ENCODE measurements at places on chromosomes 3 and 15.
A peak's percentile ranks its signal among the peaks of the same experiment; 100 is the strongest.

DNA sequence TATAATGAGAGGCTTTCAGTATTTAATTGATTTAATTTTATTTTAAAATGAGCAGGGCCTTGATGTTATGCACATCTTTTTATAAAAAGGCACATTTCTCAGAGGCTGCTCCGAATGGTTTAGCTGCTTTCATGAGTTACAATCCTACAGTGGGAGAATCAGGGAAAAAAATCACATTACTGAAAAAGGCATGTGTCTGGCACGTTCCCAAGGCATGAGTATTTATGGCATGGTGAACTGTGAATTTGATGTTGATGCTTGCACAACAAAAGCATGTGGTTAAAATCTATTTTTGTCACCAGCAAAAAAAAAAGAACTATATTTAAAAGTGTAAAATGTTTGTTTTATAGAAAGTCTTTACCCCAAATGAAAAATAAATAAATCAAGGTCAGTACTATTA lies 485.2 kb upstream of the ROBO2 start:
- no peak for DNase-seq

DNA sequence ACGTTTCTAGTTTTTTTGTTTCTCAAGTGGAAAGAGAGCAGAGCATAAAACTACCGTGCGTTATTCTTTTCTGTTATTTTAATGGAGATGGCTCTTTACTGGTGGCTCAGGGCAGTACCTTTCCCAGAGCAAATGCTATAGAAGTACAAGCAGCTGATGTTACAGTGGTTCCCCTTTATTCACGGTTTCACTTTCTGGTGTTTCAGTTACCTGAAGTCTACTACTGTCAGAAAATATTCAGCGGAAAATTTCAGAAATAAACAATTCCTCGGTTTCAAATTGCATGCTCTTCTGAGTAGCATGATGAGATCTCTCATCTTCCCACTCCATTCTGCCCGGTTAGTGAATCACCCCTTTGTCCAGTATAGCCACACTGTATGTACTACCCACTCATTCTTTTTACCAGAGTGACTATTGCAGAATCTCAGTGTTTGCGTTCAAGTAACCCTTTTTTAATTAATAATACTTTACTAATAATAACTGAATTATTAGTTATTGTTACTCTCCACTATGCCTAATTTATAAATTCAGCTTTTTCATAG lies 597.5 kb upstream of the ROBO2 start:
- no peak for DNase-seq

- DNase-seq = no peak
Observed at GRCh38 chr3:96007650-96008195, 806.7 kb upstream of the EPHA6 start.

DNA sequence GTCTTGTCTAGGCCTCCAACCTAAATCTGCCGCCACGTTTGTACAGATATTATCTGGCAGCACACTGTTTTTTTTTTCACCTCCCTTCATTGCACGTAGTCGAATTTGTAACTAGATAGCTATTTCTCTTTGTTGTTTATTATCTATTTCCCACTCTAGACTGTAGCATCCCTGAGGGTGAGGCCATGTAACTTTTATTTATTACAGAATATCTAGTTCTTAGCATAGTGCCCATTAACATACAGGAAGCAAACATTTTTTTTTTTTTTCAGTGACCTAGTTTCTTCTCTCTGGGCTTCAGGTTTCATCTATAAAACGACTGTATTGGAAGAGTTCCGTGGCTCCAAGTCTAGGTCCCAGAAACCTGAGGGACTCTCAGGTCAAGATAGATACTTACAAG lies 354.3 kb downstream of the FGF12 start:
- no peak for DNase-seq

GRCh38 chr3:70703305-70704102 lies 391.1 kb upstream of the MDFIC2 start:
- DNase-seq = peak; percentile 81

DNA sequence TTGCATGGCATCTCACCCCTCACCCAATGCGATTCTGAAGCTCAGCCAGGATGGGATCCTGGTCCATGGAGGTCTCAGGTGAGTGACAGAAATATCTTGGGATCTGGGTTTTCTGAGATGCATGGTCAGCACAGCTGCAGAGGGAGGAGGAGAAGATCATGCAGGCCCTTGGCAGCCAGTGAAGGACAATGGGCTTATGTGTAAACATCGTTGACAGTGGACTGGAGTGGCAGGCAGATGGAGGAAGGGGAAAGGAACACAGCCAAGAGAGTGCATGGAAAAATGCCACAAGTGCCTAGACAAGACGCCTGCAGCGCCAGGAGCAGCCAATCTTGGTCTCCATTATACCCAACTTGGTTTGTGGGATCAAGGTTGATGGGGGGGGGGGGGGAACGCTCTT lies 347.9 kb downstream of the MCTP2 start:
- DNase-seq = no peak

- DNase-seq = peak; percentile 96
Observed at GRCh38 chr15:64246364-64247189, 83.8 kb upstream of the PPIB start.

GRCh38 chr3:50290161-50290641 lies 2.0 kb downstream of the IFRD2 start:
- DNase-seq = no peak

GRCh38 chr3:46485779-46486175 lies 12.0 kb upstream of the RTP3 start:
- DNase-seq = no peak

GRCh38 chr3:100149713-100150415 lies 35.6 kb upstream of the FILIP1L start:
- no peak for DNase-seq

- no peak for DNase-seq
Observed at GRCh38 chr3:123349566-123350435, 99.1 kb downstream of the ADCY5 start.

- DNase-seq = no peak
Observed at GRCh38 chr3:111785034-111785433, 74.0 kb upstream of the PHLDB2 start.

DNA sequence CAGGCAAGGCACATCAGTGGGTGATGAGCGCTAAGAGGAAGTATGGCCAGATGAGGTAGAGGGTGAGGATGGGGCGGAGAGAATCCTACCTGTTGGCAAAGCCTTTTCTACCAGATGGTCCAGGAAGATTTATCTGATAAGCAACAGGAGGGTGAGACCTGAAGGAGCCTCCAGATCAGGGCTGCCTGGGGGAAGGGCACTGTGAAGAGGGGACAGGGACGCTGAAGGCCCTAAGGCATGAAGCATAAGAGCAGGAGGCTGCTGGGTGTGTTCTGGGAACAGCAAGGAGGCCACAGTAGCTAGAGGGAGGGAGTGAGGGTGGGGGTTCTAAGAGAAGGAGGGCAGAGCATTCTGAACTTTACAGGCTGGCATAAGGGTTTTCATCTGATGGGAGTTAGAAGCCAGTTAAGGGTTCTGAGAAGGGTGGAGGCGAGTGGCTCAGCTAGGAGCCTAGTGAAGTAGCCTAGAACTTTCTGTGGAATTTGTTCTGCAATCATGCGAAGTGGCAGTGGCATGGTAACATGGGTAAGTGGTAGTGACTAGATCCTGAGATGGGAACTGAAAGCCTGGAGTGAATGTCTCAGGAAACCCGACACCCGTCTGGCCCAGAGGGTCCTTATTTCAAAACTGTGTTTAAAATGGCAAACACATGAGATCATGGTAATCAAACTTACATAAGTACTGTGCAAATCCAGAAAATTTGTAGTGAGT lies 29.9 kb downstream of the CGNL1 start:
- DNase-seq = no peak

GRCh38 chr3:142507241-142507640 lies 59.4 kb upstream of the XRN1 start:
- no peak for DNase-seq

- DNase-seq = no peak
Observed at GRCh38 chr3:87756616-87757015, 302.2 kb downstream of the CGGBP1 start.

- peak; percentile 28 for DNase-seq
Observed at GRCh38 chr15:73630921-73631362, 2.2 kb downstream of the NPTN start.

DNA sequence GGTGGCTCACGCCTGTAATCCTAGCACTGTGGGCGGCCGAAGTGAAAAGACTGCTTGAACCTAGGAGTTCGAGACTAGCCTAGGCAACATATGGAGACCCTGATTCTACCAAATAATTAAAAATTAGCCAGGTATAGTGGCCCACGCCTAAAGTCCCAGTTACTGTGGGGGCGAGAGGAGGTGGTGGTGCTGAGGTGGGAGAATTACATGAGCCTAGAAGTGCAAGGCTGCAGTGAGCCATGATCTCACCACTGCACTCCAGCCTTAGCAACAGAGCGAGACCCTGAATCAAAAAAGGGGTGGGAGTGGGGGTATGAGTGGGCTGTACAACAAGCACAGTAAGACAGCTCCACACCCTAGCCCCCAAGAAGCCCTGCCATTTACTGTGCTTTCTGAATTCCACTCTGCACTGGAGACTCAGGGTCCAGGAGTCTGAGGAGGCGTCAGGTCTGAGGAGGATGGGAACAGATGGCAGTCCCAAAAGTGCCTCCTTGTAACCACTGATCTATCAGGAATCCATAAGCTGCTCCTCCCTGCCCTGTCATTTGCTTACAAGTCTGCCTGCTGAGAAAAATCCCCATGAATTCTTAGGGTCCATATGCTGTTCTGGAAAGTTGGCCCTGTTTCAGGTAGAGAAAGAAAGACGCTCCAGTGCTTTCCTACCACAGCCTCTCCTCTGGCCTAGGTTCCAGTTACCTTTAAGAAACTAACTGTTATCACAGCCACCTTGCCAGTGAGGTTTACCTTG lies 171.1 kb downstream of the MAGI1 start:
- no peak for DNase-seq

DNA sequence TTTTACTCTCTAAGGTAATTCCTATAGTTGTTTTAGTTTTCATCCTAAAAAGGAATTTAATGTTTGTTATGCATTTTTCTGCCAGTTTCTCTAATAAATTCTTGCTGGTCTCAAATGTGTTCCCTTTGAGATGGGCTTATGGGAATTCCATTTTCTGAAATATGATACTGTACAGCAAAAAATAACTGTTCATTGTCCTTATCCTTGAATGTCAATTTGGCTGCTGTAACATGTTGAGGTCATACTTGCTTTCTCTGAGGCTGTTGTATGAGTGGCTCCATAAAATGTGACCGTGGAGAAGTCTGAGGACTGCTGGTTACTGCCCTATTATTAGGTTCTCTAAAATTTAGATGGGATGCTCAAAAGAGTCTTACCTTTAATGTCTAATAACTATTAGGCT lies 266.5 kb downstream of the ADAMTS17 start:
- no peak for DNase-seq

GRCh38 chr3:53255423-53255774 lies 423 bp downstream of the TKT start:
- DNase-seq = peak; percentile 26

DNA sequence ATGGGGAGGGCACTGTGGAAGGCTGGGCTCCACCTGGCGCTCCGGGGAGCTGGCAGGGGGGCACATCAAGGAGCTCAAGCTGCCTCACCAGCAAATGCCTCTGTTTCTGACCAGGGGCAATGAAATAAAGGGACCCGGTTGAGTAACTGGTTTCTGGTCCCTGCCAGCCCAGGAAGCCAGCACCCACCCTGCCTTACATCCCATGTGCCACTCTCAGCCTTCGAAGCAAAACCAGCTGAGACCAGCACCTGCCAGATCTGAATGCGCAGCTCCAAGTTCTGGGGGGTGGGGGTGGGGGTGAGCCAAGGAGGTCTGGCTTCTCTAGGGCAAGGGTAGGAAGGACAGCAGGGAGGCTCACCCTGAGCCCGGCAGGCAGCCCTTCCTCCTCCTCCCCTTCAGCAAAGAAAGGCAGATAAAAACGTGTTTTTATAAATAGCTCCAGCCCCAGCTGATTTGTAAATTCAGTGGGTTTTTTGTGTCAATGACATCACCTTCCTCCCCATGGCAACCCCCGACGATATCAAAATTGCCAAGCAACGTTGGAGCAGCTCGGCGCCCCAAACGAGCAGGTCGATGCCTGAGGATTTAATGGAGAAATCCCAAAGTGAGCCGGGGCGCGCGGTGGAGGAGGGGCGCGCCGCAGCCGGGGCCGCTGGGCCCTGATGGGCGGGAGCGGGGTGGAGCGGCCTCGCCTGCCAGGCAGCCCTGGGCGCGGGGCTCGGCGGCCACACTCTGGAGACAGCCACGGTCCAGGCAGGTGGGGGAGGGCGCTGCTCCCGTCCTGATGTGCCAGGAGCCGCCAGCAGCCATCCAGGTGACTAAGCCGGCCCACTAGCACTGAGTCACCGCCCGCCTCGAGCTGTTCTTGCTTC lies at the start of gene PAK6:
TSS of gene PAK6 (plus strand) at position 532 of the 872 bp plus-strand sequence. CDS start 25,723 bp downstream, outside the sequence.
- peak; percentile 95 for DNase-seq

- DNase-seq = no peak
Observed at GRCh38 chr15:56244811-56245576, 1.3 kb upstream of the RFX7 start.

GRCh38 chr3:8560366-8561007 lies 58.9 kb downstream of the LMCD1 start:
- DNase-seq = peak; percentile 62

DNA sequence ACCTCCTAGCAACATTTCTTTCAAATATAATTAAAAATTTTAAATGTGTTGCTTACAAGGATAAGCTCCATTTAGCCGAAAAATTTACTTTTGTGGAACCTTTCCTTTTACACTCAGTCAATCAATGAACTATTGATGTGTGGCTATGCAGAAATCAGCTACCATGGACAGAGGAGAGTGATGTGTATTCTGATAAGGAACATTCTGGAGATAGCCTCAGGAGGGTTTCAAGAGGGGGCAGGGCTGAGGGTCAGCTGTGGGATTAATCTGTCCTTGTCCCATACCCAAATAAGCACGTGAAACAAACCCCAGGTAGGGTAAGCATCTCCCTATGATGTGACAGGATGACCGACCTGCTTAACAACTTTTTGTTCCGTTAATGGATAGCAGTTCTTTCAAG lies 192.6 kb upstream of the PROK2 start:
- DNase-seq = no peak

GRCh38 chr3:158261371-158261991 lies 151.6 kb downstream of the RSRC1 start:
- DNase-seq = no peak

- no peak for DNase-seq
Observed at GRCh38 chr3:144105542-144105941, 133.9 kb downstream of the DIPK2A start.

DNA sequence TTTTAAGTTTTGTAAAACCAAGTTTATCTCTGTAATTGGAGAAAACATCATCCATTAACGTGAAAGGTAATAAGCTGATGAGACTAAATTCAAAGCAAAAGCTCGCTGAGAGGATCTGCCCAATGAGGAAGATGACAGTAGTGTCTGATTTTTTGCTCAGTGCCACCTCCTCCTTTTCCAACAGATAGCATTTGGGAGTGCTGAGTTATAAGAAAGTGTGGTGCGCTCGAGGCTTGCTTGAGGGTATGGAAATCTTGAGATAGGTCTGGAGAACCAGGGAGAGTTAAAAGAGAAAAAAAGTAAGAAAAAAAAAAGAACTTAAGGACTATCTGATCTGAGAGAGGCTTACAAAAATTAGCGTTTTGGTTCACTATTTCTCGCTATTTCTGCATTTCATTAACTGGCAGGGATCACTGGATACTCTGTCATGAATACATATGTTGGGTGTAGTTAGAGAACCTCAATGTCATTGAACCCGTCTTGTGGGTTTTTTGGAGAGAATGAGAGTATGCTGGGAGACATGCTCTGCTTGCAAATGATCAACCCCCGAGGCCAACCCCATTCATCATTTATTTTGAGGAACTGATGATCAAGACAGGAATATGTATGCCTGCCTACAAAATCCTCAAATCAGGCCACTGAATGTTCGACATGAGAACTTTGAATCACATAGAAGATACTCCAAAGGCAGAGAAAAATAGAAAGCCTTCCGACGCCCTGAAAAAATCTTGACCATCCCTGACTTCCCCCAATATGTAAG lies 973 bp upstream of the USP13 start:
- no peak for DNase-seq

Measured in mammary epithelial cell (primary cell).